Naive thymus-derived CD4-positive, alpha-beta T cell (primary cell): ENCODE measurements at places on chromosomes 2 and 18. TPM values are rescaled to one million over a fixed set of nuclear protein-coding genes. Genes with fewer than 3 reads are reported as not detected.

The C2orf81 gene
- total RNA-seq: 2.9 and 4.3 TPM in 2 replicates

- DNase-seq: no peak
Observed at GRCh38 chr2:201171259-201171814, 11.6 kb upstream of the CASP10 start.

DNA sequence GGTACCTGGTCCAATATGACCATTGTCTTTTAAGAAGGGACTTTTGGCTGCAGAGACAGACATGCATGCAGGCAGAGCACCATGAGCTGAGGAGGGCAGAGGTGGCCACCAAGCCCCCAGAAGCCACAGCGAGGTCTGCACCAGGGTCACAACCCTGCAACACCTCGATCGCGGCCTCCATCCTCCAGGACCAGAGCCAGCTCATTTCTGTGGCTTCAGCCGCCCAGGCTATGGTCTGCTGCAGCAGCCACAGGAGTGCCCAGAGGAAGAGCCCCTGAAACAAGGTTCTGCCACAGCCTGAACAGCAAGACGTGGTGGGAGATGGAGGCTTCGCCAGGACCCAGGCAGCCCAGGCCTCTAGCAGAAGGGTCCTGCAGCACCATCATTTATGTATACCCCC, 53.9 kb downstream of the ANKMY1 start:
- DNase-seq: no peak

DNA sequence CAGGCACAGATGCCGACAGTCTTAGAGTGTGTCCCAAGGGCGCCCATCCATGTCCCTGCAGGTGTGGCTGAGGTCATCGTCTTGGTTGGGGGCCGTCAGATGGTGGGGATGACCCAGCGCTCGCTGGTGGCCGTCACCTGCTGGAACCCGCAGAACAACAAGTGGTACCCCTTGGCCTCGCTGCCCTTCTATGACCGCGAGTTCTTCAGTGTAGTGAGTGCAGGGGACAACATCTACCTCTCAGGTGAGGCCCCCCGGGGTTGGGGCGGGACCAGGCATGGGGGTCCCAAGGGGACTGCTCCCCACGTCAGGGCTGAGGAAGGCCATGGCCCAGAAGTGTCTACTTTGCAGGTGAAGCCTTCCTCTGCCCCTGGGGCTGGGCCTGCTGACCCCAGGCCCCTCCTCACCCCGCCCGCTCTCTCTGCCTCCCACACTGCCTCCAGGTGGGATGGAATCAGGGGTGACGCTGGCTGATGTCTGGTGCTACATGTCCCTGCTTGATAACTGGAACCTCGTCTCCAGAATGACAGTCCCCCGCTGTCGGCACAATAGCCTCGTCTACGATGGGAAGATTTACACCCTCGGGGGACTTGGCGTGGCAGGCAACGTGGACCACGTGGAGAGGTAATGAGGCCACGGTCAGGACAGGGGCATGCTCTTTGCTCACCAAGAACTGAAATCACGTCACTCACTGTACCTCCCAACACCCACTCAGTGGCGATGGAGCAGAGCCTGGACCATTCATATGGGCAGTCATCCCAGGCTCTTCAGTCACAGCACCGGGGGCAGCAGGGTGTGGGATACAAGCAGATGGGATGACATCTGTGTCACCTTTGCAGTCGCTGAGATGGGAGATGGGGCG, 230.8 kb downstream of the ATAD2B start:
- no peak for DNase-seq

DNA sequence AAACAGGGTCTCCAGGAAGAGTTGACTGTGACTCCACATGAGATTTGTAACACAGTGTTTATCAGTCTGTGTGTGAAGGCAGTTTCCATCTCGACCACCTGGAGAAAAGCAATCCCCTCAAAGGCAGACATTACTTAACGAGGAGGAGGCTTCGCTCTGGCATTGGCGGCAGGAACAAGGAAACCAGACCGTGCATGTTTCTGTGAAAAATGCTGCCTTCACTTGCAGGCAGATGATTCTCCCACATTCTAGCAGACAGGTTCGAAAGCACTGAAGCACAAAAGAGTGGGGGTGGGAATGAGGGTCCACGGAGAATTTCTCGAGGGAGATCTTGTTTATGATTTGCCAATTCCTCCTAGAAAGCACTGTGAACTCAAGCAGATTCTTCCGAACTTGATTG, 414.0 kb downstream of the SLC4A3 start:
- no peak for DNase-seq

DNA sequence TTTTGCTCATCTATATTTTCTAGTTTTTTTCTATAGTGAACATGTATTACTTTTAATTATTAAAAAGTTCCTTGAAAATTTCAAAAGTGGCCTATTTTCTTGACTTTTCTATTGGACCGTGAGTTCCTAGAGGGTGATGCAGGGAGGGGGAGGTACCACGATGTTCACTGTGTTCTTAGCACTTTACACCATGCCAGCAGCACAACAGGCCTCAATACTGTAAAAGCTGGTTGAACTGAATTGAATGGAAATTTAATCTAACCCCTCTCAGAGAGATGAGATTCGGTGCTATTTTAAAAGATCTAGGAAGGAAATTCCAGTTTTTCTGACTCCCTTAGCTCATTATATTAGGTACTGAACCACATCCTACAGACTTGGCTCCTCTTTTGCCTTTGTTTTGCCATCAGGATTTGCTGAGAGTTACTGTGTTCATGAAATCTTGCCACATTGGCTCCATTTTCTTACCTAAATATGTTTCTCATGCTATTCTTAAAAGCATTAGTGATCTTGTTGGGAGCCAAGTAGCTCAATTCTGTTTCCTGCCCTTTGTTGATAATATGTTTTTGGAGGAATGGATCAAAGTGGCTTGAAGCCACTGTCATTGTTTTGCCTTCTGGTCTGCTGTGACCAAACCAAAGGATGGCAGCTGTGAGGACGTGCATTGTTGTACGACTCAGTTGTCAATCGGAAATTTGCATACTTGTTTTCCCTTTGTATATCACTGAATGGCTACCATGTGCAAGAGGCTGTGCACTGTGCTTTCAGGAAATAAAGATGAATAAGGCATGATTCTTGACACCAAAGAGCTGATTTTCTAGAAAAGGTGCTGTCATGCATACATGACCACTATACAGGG, 25.3 kb downstream of the MYO1B start:
- DNase-seq: no peak

DNA sequence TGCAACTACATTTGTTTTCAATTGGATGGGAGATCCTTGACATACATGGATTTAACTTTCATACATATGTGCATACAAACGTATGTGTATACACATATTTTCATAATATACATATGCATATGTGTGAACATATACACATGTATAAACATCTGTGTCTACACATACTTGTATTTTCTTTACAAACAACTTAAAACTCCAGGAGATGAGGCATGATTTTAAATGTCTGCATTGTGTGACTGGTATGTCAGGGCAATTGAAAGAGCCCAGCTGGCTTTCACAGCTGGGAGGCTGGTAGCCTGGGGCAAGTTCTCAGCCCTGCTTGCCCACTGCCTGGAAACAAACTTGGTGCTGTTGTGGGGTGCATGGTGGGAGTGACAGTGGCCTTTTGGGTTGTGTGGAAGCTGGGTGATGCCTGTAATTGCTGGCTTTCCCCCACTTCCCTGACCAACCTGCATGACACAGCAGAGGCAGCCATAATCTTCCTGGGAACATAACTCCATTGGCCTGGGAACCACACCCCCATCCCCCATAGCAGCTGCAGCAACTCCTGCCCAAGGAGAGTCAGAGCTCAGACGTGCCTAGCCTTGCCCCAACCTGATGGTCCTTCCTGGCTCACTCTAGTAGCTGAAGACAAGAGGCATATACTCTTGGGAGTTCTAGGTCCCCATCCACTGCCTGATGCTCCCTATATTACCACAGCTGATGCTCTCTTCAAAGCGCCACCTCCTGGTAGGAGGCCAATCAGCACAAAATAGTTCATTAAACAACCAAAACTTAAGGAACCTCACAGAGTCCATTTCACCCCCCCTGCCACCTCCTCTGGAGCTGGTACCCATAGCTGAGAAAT, 158.3 kb downstream of the CERS6 start:
- no peak for DNase-seq
